ENCODE measurements at places on chromosomes 3 and 15.

- peak; percentile 69 for DNase-seq
Observed at GRCh38 chr3:39960515-39961191, 151.2 kb downstream of the MYRIP start.

- peak; percentile 46 for DNase-seq
Observed at GRCh38 chr3:11095932-11096265, 58.4 kb upstream of the HRH1 start.

DNA sequence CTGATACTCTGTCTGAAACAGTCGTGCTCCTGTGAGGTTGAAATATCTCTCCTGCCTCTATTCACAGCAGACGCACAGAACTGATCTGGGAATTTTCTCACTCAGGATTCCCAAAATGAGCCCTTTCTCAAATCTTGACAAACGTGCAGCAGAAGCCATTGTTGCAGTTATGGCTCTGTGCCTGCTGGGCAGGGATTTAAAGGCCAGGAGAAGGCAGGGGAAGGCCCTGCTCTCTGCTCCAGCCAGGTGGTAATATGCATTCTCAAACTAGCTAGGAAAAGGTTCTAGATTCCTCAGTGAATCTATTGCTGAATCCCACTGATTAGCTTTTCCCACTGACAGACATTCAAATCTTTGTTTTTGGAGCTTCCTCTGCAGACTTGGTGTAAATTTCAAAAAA is 2.2 kb downstream of the MINAR1 start:
- no peak for DNase-seq

- peak; percentile 73 for DNase-seq
Observed at GRCh38 chr3:172332256-172333041, 115.8 kb downstream of the GHSR start.

DNA sequence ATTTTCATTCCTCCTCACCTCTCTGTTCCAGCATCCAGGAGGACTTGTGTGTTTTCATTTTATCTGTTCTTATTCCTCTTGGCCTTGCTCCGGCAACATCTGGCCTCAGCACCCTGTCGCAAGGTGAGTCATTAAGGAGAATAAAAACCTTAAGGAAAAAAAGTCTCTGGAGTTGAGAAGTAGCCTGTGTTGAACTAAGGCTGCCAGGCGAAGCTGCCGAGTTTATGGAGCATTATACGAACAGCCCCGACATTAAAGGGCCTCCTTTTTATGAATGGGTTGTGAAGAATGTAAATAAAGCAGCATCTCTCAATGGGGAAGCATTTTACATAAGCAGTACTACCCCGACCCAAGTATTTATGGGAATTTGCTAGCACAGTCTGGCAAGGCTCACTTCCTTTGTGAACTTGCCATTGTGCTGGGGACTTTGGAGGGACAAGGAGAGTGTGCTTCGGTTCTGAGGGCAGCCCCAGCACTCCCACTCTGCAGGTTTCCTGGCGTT is 4.7 kb downstream of the BAHD1 start:
- DNase-seq = peak; percentile 61

DNA sequence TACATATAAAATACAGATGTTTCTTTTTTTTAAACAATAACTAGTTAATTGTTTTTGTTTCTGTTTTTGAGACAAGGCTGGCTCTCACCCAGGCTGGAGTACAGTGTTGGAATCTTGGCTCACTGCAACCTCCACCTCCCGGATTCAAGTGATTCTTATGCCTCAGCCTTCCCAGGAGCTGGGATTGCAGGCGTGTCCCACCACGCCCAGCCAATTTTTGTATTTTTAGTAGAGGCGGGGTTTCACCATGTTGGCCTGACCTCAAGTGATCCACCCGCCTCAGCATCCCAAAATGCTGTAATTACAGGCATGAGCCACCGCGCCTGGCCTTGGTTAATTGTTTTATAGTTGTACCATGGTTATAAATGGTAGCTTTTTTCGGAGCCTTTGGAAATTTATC is 72.3 kb downstream of the PIAS1 start:
- peak; percentile 29 for DNase-seq

DNA sequence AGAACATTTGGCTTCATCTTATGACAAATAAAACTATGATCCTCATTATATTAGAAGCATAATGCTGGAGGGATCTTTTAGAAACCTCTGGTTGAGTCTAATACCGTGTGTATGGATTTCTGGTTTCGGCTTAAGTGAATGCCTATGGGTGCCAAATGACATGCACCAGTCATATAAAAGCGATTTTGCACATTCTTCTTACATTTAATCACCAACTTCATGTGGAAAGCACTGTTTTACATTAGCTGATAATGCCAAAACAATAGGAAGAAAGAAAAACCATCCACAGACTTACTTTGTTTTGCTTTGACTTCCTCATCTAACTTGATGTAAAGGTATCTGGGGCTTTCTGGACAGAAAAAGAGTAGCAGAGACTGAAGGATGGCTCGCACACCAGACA is 20.9 kb downstream of the SLC2A2 start:
- DNase-seq = peak; percentile 59

- no peak for DNase-seq
Observed at GRCh38 chr3:59234884-59235633, 185.2 kb upstream of the CFAP20DC start.

DNA sequence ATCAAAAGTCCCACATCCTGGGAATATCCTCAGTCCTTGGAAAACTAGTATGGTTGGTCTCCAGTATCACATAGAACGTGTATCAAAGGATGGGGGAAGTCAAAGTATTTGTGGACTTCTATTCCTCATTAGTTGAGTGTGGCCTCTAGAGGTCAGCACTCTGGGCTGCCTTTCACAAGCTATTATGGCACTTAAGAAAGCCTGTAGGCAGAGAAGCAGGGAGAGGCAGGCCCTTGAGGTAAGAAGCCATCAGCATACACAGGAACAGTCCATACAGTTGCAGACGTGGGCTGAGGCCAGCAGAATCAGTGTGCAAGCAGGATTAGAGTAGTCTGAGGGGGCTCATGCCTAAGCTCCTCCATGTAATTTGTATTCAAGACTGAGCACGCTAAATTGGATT is 341.7 kb downstream of the CLSTN2 start:
- DNase-seq = peak; percentile 40

DNA sequence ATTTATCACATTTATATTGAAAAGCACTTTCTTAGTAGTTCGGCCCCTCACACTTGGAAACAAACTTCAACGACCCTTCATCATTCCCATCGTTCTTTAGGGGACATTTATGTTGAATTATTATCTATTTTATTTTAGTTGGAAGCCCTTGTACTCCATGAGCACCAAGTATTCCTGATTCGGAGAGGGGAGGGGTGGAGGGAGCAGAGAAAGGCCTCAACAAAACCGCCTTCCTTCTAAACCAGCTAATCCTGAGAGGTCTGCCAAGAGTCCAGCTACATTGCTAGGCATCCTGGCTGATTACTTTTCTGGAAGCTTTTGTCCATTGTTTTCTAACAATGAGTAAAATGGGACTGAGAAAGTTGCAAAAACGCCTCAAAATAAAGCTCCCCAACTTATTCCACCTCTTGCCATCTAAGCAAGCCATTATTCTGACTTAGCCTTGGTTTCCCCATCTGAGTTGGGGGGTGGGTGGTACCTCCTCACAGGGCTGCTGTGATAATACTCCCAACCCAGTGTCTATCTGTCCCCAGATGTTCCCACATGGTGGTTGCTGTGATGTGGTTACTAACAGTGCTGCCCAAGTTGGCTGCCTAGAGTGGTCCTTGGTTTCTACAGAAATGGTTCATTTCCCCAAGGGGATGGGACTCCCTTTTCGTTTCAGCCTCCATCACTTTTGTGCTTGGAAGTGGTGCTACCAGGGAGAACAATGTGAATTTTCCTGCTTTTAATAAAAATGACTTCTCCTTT is 1.2 kb upstream of the TMEM158 start:
- no peak for DNase-seq

DNA sequence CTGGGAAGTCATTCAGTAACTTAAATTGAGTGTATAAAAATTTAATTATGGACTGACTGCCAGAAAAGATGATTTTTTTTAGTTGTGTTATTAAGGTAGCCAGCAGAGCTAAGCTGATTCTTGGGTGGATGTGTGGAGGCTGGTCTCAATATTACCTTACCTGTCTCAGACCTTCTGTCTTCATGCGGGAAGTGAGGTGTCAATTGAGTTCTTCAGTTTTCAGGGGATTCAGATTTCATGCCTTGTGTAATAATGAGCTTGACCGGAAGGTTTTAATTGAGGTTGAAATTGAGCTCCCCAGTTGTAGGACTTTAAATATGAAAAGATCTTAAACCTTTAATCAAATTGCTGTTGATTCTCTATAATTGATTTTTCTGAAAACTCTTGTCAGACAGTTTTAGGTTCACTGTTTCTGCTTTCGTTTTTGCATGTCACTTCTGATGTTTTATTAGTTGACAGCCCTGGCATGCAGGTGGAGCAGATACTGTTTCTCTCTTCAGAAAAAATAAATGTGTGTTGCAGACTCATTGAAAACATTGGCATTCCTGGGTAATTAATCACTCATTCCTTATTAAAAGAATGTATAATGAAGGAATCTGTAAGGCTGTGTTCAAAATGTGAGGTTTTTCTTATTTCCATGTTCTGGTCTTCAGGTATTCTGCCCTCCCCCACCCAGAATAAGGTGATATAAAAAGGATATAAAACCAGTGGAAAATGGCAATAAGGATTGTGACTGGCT is 54.5 kb downstream of the PSMD6 start:
- peak; percentile 38 for DNase-seq

GRCh38 chr15:98981851-98982722 is 25.5 kb downstream of the PGPEP1L start:
- peak; percentile 36 for DNase-seq

DNA sequence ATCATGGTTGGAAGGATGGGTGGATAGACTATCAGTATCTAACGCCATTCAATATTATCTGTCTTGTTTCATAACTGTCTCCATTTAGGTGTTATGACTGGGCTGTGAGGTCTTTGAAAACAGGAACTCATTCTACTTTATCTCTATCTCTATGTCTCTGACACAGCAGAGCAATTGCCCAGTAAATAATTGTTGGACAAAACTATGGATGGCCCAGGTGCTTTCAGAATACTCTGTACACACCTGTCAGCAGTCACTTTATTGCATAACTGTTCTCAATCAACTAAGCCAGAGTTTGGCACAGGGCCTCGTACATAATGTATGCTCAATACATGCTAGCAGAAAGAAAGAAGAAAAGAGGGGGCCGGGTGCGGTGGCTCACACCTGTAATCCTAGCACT is 210.3 kb downstream of the OPA1 start:
- no peak for DNase-seq

DNA sequence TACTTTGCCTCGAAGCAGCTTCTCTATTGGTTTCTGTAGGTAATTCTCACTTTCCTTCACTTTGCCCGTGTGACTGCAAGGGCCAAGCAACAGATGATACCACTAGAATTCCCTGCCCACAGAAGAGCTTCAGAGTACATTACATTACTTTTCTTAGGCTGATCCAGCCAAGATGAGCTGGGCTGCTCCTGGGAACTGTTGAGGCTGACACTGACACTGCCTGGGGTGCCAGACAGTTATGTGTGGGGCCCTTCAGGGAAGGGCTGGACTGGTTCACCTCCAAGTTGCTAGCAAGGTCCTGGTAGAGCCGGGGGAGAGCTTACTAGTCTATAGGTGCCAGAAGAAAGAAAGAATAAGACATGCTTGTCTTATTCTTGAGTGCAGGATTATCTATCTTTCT is 19.0 kb downstream of the GORASP1 start:
- DNase-seq = no peak

- DNase-seq = no peak
Observed at GRCh38 chr15:88113613-88114308, 142.8 kb downstream of the NTRK3 start.

- DNase-seq = peak; percentile 57
Observed at GRCh38 chr3:17302774-17303173, 418.0 kb downstream of the PLCL2 start.

- DNase-seq = no peak
Observed at GRCh38 chr3:2156244-2156847, 57.7 kb downstream of the CNTN4 start.

- DNase-seq = no peak
Observed at GRCh38 chr3:122233101-122233952, 49.9 kb downstream of the CASR start.

- DNase-seq = peak; percentile 16
Observed at GRCh38 chr3:13546667-13547171, 2.2 kb upstream of the FBLN2 start.

DNA sequence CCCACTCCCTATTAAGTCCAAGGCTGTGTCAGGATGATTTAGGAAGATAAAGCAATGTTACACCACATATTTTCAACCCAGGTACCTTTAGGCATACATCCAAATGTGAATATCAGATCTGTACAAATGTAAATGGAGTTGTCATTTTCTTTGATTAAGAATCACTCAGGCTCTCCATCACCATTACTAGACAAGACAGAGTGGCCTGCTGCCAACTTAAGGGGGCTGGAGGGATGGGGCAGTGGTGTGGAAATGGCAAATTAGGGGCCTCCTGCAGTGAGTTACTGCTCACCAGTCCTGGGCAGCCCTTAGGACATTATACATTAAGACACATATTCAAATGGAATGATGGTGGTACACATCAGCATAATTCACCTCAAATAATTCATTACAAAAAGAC is 211.0 kb downstream of the TNIK start:
- DNase-seq = no peak
